ENCODE measurements at places on chromosomes 4 and X.

- no peak for DNase-seq
These were observed 12.2 kb downstream of the PLS3 start for GRCh38 chrX:115573185-115573584.

- no peak for DNase-seq
These were observed 28.4 kb downstream of the DDX60L start for GRCh38 chr4:168451744-168452390.

DNA sequence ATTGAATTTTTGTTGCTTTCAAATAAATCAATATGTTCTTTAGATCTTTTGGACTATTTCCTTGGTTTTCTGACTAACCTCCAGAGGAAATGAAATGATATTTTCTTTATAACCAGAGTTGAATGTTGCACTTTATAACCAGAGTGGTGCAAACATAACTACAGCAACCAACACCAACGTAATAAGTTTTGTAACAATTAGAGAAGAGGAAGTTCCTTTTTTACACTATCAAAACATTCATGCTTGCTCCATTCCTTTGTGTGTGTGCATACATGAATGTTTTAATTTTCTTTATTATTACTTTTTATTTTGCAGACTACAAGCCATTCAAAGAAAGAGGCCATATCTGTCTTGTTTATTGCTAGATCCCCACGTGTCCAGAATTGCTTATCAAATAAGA, 193.0 kb upstream of the PPP3CA start:
- no peak for DNase-seq

DNA sequence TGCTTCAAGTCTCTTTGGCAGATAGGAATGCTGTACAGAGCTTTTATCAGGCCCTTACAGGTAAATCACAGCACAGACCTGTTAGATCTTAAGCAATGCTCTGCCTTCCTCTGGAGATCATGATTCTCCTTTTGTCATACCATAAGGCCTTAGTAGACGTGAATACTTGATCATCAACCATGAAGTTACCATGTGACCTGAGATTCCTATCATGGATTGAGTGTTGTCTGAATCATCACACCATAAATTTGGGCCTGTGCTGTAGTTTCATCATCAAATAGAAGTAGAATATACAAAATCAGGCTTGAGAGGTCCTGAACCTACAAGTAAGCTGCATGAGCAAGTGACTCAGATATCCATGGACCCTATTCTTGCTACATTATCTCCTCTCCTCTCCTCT, 466.8 kb upstream of the INTU start:
- DNase-seq = no peak

GRCh38 chrX:40996886-40997530, 88.2 kb upstream of the USP9X start:
- DNase-seq = no peak

- DNase-seq = no peak
These were observed 9.5 kb downstream of the NAF1 start for GRCh38 chr4:163157157-163157556.

- DNase-seq = no peak
These were observed 49.5 kb downstream of the USP53 start for GRCh38 chr4:119261986-119262385.

GRCh38 chr4:136194962-136195361, 1337.3 kb downstream of the PCDH18 start:
- no peak for DNase-seq

DNA sequence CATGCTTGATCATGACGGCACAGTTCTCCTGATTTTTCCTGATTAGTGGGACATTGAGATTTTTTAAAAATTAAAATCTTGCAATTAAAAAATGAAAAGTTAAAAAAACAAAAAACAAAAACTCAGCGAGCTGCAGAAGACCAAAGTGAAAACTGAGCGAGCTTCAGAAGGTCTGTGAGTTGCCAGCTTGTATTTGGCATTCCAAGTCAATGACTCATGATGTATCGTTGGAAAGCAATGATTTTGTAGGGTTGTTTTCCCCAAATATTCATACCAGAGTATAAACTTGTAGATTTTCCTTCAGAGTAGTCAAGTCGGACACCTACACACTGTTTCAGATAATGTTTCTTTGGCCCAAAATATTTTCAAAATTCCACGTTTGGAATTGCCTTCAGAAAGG, 76.9 kb downstream of the LRRC66 start:
- no peak for DNase-seq

GRCh38 chrX:19303256-19303880, 40.4 kb upstream of the PDHA1 start:
- DNase-seq = no peak

GRCh38 chr4:131137196-131137595, 2011.9 kb upstream of the PCDH10 start:
- no peak for DNase-seq

- DNase-seq = no peak
These were observed 59.5 kb upstream of the RPA4 start for GRCh38 chrX:96824166-96824565.

DNA sequence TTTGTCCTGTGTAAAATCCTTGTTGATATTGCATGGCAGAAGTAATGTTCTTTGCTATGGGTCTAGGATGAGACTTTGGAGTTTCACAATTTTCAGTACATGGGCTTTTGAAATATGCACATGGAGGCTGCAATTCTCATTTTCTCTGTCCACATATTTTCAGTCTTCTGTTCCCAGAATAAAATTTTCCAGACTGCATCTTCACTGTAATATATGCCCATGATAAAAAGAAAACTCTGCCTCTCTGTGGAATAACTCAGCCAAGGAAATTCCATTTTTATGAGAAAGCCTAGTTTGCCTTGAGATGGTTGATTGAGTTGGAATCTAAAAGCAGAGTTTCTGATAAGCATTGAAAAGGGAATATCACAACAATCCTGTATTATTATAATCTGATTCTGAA, 601.4 kb upstream of the AADAT start:
- DNase-seq = no peak

DNA sequence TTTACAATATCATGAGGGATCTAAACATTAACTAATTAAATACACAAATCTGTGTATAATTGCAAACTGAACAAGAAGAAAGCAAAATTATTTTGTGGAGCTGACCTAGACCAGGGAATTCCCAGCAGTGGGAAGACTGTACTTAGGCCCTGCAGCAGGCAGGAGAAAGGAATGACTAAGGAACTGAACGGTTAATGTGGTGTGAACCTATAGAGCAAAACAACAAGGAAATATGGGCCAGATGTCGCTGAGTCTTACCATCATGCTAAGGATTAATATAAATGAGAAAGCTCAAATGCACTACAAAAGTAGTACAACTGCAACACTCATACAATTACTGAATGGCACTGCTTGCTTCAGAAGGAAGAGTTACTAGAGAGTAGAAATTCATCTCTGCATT, 120.3 kb upstream of the ATXN3L start:
- no peak for DNase-seq

DNA sequence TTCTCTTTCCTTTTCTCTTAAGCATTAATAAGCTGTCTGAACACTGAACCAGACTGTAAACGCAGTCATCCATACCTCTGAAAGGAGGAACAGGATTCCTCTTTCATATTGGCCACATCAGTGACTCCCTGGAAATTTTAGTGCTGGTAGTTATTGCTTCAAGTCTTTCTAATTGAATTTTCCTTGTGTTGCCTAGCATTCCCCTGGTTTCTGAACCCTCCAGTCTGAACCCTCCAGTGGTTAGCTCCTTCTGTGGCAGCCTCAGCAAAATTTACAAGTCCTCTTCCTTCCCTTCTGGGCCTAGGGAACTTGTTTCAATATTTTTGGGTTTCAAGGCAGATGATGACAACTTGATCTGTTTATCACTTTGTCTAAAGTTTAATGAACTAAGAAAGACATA, 7.9 kb downstream of the SPARCL1 start:
- DNase-seq = no peak

- no peak for DNase-seq
These were observed 718.9 kb downstream of the ADGRL3 start for GRCh38 chr4:61918987-61919386.

- DNase-seq = no peak
These were observed 97.7 kb downstream of the ANXA5 start for GRCh38 chr4:121599049-121599448.

- DNase-seq = no peak
These were observed 132.9 kb downstream of the CHM start for GRCh38 chrX:85914431-85914830.

DNA sequence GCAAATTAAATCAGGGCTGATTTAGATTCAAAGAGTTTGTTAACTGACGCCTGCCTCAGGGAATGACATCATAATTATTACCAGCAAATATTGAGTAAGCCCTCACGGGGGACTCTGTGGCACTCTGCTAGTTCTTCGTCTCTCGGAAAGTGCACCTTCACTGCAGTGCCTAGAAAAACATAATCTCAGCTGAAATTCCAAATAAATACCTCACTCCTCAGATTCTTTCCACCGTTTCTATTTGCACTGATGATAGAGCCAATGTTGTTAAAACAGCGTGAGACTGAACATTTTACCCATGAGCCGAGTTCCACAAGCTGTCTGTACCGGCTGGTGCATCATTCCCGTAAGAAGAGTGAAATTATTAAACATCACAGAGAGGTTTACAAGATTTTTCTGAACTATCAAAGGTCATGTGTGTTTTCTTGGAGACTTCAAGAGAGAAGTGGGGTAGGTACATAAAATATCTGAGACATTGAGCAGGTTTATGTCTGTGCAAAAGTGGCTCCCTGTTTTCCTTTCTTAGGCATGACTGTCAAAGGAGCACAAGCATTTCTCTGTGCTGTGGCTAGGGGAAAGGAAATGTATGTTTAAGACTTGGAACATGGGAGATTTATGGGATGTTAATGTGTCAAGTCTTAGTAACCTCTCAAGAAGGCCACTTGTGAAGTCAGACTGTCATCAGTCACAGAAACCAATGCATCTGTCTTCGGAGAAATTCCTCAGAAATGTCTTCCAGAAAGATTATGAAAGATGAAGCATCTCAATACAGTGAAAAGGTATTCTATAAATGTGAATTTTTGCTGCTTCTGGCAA, 119.6 kb downstream of the CBLL2 start:
- DNase-seq = no peak

Data from T-helper 2 cell treated with Interferon-gamma antibody and Interleukin-4, amounts not matched to agents 5 μg/mL and 100 μg/mL, for 36 hours (primary cell).